ENCODE measurements at places on chromosomes 5 and 9. TPM values are rescaled to one million over a fixed set of nuclear protein-coding genes. Genes with fewer than 3 reads are reported as not detected.

GABRA1 gene
- total RNA-seq: not detected

MYORG gene
- 0.42 TPM for total RNA-seq

NMUR2 gene
- total RNA-seq: not detected

SLC6A19 gene
- not detected for total RNA-seq

ANXA1 gene
- 317 TPM for total RNA-seq

NAIP gene
- total RNA-seq: 6.8 TPM

IFNA2 gene
- total RNA-seq: not detected

ZNF782 gene
- total RNA-seq: 4.9 TPM

DNA sequence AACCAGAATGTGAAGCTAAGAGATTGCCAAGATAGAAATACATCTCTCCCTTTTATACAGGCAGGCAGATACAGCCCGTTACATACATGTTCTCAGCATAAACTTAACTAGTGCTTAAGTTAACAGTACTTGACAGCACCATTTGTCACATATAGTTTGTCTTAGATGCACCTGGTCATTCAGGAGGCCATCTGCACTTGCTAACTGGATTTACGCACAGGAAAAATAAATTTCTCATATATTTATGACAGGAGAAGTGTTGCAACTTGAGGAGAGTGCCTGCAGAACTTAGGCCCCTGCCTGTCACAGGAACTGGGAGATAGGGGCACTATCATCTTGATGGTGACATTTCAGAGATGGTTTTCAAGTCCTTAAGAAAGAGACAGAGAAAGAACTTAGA lies 1462.1 kb upstream of the CDH9 start:
- no peaks in the 10 kb centered on the region for H3K4me1 ChIP-seq
- no peak overlapping the region for H3K27ac ChIP-seq
- H3K36me3 ChIP-seq: no peaks in the 10 kb centered on the region
- H3K4me3 ChIP-seq: no peak overlapping the region
- DNase-seq: no peak
- no peaks in the 10 kb centered on the region for H3K27me3 ChIP-seq

GRCh38 chr9:7289773-7290172 lies 509.8 kb downstream of the DMAC1 start:
- no peak overlapping the region for H3K4me3 ChIP-seq
- no peak for DNase-seq
- no peak overlapping the region for H3K27ac ChIP-seq
- H3K27me3 ChIP-seq: no peaks in the 10 kb centered on the region
- H3K36me3 ChIP-seq: no peaks in the 10 kb centered on the region
- no peaks in the 10 kb centered on the region for H3K4me1 ChIP-seq

DNA sequence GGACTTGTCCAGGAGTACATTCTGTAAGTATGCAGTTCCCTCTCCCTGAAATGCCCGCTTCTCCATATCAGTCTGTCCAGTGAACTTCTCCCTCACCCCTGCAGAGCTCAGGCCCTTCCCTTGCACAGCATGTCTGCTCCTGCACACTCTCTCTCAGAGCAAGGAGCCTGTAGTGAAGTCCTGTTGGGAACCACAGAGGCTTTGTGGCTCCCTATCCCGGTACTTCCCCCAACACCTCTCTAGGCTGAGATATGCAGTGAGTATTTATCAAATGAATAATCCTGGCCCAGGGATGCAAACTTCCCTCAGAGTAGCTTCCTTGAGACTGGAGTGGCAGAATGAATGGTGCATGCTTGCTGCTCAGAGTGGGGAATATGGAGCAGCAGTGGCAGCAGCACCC lies 48.8 kb downstream of the POC5 start:
- peaks cover 12% of the 10 kb centered on the region for H3K4me1 ChIP-seq
- H3K36me3 ChIP-seq: peaks cover 5% of the 10 kb centered on the region
- H3K27me3 ChIP-seq: no peaks in the 10 kb centered on the region

DNA sequence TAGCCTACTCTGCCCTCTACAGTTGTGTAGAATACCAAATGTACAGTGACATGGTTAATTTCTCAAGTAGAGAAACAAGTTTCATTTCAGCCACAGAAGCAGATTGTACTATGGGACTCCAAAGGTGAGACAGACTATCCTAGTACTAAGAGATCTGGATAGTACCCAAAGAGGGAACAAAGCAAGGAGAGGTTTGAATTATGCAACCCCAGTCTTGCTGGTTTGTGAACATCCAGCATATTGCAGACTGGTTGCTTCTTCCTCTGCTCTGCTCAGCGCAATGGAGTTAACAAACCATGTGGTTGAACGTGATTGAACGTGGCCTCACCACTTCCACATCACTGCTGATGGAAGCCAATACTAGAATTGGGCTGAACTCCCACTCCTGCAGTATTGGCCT lies 43.3 kb upstream of the ALDOB start:
- no peak overlapping the region for H3K4me3 ChIP-seq
- H3K36me3 ChIP-seq: no peaks in the 10 kb centered on the region
- H3K4me1 ChIP-seq: no peaks in the 10 kb centered on the region
- peaks cover 14% of the 10 kb centered on the region for H3K27me3 ChIP-seq

DNA sequence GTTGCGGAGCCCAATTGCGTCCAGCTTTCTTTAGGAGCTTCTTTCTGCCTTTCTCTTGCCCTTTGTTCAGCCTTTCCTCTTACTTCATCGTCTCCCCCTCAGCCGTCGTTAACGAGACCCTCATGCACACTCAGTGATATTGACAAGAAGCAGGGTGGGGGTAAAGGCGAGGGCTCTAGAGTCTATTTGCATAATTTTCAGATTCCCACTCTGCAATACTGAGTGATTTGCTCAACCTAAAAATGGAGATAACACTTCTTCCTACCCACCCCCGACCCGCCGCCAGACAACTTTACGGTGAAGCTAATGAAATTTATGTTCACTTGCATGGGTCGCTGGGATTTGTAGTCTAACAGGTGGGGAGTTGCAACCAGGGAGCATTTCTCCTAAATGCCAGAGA lies 1.3 kb upstream of the TBC1D2 start:
- peak overlapping the region; percentile 83 for H3K27ac ChIP-seq
- peaks cover 39% of the 10 kb centered on the region for H3K4me1 ChIP-seq
- no peaks in the 10 kb centered on the region for H3K27me3 ChIP-seq
- H3K36me3 ChIP-seq: peaks cover 5% of the 10 kb centered on the region

DNA sequence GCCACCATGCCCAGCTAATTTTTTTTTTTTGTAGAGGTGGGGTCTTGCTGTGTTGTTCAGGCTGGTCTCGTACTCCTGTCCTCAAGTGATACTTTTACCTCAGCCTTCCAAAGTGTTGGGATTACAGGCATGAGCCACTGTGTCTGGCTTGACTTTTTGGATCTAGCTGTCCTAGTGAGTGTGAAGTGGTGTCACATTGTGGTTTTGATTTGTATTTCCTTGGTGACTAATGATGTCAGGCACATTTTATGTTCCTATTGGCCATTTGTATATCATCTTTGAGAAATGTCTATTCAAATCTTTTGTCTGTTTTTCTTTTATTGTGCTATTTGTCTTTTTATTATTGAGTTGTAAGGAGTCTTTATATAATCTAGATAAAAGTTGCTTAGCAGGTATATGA lies 53.5 kb upstream of the MCCC2 start:
- H3K4me3 ChIP-seq: no peak overlapping the region
- DNase-seq: peak; percentile 59
- H3K4me1 ChIP-seq: no peaks in the 10 kb centered on the region
- peaks cover 42% of the 10 kb centered on the region for H3K36me3 ChIP-seq
- H3K27me3 ChIP-seq: no peaks in the 10 kb centered on the region

GRCh38 chr5:151031554-151031953 lies 11.2 kb downstream of the GPX3 start:
- no peak overlapping the region for H3K27ac ChIP-seq
- no peaks in the 10 kb centered on the region for H3K4me1 ChIP-seq
- peaks cover 94% of the 10 kb centered on the region for H3K36me3 ChIP-seq

DNA sequence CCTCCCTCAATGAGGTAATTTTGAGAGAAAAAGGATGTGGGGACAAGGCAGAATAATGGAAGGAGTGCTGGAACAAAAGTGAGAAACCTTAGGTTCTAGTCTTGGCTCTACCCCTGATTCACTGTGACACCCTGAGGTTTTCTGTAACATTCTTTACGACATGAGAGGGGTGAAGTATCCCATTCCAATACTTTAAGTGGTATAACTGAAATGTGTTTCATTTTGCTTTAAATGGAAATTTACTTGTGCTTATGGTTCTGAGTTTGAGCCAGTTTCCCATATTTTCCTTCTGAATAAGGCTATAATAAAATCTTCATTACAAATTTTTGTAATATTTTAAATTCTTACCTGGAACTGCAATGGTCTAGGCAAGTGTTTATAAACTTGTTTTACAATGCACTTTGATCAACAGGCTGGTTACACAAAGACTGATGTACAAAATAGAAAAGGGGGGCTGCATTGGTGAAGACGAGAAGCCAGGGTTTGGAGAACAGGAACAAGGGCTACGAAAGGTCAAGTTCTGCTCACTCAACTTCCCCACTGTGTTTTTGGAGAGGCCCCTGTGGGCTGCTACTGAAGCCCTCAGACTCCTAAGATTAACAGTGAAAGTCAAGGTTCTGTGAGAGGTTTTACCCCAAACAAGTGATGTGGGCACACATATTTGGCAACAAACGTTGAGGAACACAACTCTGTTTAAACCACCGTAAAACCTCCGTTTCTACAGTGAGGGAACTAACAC lies 171.9 kb upstream of the ELL2 start:
- no peak overlapping the region for H3K27ac ChIP-seq
- H3K27me3 ChIP-seq: no peaks in the 10 kb centered on the region
- H3K4me3 ChIP-seq: no peak overlapping the region
- H3K36me3 ChIP-seq: no peaks in the 10 kb centered on the region
- no peaks in the 10 kb centered on the region for H3K4me1 ChIP-seq
- DNase-seq: no peak

- DNase-seq: no peak
- no peaks in the 10 kb centered on the region for H3K27me3 ChIP-seq
- H3K4me3 ChIP-seq: no peak overlapping the region
- H3K27ac ChIP-seq: no peak overlapping the region
These were observed 2308.8 kb upstream of the ACO1 start for GRCh38 chr9:30075451-30076199.

- no peak for DNase-seq
- no peaks in the 10 kb centered on the region for H3K4me1 ChIP-seq
- H3K27ac ChIP-seq: no peak overlapping the region
- H3K4me3 ChIP-seq: no peak overlapping the region
- no peaks in the 10 kb centered on the region for H3K36me3 ChIP-seq
These were observed 34.9 kb upstream of the LECT2 start for GRCh38 chr5:135989686-135990085.

DNA sequence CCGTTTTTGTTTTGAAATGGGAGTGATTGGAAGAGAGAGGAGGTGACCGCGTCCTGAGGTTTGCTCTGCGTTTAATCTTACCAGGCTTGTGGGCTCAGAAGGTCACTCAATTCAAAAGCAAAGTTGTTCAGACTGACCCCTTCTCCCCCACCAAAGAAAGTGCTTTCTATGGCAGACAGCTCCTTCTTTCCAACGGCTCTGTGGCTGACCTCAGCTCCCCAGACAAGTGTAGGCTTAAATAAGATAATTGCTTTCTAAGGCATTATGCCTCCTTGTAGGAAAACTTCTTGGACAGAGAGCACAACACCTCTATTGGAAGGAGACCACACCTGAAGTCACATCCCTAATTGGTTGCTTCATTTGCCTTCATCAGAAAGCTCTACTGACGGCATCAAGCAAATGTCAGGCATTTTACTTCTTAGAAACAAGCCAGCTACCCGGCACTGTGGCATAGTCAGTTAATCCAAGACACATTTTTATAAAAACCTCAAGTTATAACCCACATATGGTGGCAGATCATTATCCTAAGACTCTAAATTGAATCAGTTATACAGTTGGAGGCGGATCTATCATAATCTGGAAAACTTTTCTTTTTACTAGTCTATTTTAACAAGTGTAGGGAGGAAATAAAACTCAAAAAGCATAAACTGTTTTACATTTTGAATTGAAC lies 94.9 kb downstream of the TMEM174 start:
- no peaks in the 10 kb centered on the region for H3K36me3 ChIP-seq
- no peak overlapping the region for H3K4me3 ChIP-seq
- DNase-seq: no peak
- no peaks in the 10 kb centered on the region for H3K4me1 ChIP-seq

DNA sequence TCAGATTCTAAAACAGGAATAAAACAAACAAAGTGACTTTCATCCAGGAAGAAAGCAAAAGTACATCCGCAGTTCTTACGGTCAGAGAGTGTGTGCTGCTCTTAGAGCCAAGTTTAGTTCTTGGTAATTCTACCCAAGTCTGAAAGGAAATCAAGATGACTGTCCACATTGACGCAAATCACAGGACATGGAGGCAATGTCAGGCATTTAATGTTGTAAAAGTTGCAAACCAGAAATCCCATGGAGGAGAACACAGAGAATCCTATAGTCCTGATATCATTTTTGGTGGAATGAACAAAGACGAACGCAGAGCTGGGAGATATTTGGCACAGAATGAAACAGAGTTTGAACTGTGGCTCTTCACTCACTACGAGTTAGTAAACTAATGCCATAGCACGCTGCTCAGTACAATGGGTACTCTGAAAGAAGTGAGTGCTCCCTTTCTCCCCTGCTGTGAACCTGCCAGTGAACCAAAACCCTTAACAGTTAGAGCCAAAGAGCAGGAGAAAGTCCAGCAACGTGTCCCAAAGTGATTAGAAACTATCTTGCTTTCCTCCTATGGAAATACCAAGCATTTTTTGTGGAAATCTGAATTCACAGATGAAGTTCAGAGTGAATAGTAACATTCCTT lies 74.3 kb downstream of the MUSK start:
- no peak overlapping the region for H3K4me3 ChIP-seq
- H3K27ac ChIP-seq: no peak overlapping the region
- H3K36me3 ChIP-seq: no peaks in the 10 kb centered on the region
- no peaks in the 10 kb centered on the region for H3K4me1 ChIP-seq

DNA sequence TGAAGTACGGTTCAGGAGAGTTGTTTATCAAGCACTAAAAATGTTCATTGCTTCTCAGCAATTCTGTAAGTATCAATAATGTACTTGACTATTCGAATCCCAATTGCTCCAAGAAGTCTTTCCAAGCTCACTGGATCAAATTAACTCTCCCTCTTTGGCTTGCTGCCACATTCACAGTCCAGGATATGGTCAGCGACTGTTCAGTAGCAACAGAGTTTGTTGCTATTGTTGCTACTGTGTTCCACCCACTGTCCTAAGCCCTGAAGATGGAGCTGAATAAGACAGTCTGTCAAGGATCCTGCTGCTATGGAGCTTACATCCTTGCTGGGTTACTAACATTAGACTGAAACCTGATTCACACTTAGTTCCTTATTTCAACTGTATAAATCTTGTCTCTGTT lies 110.8 kb downstream of the FGF10 start:
- H3K4me1 ChIP-seq: no peaks in the 10 kb centered on the region
- H3K4me3 ChIP-seq: no peak overlapping the region
- DNase-seq: no peak
- H3K36me3 ChIP-seq: no peaks in the 10 kb centered on the region
- no peaks in the 10 kb centered on the region for H3K27me3 ChIP-seq

GRCh38 chr5:24649531-24649930 lies 4.8 kb upstream of the CDH10 start:
- no peaks in the 10 kb centered on the region for H3K36me3 ChIP-seq
- H3K4me3 ChIP-seq: no peak overlapping the region
- H3K27ac ChIP-seq: no peak overlapping the region
- H3K27me3 ChIP-seq: no peaks in the 10 kb centered on the region

- H3K4me3 ChIP-seq: peak overlapping the region; percentile 7
- peaks cover 11% of the 10 kb centered on the region for H3K36me3 ChIP-seq
- peaks cover 49% of the 10 kb centered on the region for H3K4me1 ChIP-seq
- peak; percentile 62 for DNase-seq
- H3K27me3 ChIP-seq: no peaks in the 10 kb centered on the region
These were observed 3.6 kb downstream of the ERGIC1 start for GRCh38 chr5:172837640-172838039.

Data from CD4-positive, alpha-beta T cell (primary cell).